NCI-H446 treated with DMSO at 0.1 percent for 48 hours (cell line): ENCODE measurements at places on chromosomes 5 and 9.
A peak's percentile ranks its signal among the peaks of the same experiment; 100 is the strongest.

DNA sequence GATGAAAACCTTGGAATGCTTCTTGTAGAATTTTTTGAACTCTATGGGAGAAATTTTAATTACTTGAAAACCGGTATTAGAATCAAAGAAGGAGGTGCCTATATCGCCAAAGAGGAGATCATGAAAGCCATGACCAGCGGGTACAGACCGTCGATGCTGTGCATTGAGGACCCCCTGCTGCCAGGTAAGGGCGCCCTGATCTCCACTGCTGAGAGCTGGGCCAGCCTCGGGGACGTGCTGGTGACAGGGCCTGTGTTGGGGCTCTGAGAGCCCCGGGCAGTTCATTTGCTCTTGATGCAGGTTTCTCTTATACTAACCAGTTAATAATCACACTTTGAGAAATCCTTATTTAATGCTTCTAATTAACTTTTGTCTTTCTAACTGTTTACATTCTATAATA lies 33.0 kb downstream of the TENT4A start:
- DNase-seq = no peak

DNA sequence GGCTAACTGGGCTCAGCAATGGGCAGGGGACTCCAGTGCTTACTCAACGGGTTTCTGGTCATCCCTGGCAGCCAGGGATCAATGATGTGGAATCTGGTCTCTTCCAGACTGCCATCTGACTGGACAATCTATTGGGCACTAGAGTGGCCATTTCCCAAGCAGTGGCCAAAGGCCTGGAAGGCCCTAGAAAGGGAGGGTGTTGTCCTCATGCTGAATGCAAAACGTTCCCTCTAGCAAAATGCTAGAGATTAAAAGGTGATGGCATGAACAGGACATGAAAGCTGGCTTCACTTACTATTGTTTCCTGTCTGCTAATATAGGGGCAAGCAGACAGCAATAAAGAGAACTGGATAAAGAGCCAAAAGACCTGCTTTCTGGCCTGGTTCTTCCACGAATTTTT lies 254.2 kb upstream of the PANK3 start:
- no peak for DNase-seq

- no peak for DNase-seq
Measured at GRCh38 chr5:17619354-17619753, 9.2 kb downstream of the TAF11L12 start.

- DNase-seq = no peak
Measured at GRCh38 chr5:179268966-179269693, 76.1 kb downstream of the ADAMTS2 start.

DNA sequence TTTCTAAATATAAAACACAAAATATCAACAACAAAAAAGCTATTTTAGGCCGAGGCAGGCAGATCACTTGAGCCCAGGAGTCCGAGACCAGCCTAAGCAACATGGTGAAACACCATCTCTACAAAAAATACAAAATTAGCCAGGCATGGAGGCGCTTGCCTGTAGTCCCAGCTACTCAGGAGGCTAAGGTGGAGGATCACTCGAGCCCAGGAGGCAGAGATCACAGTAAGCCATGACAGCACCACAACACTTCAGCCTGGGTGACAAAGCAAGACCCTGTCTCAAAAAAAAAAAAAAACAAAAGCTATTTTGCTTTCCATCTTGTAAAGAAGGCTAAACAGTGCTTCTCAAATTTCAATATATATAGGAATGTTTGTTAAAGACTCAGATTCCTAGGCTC lies 11.3 kb downstream of the C5orf15 start:
- no peak for DNase-seq

DNA sequence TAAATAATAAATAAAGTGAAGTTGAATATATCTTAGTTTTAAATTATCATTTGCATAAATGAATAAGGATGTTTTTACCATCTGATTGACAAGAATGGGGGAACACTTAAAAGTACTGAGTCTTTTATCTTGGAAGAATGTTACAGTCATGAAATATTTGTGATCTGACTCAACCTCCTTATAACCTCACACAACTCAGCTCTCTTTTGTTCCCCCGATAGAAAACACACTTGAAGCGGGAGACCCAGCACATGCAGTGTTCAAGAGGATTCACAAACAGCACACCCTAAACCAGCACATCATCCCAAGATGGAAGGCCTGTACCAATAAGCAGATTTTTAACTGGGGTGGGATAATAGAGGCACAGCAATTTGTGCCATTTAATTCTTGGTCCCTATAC lies 15.5 kb downstream of the BAAT start:
- DNase-seq = no peak

DNA sequence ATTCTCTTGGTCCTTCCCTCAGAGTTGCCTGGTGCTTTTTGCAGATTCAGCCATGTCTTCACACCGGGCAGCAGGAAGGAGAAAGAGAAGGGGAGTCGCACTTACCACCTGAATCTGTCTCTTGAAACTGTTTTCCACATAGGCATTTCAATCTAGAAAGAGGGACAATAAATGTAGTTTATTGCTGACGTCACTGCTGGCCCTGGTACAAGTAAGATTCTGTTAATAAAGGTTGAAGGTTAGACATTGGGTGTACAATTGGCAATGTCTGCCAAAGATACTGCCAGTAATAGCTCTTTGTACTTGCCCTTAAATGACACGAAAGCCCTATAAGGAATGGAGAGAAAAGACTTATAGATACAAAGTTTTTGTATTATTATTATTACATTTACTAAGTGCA lies 72.8 kb downstream of the MEGF10 start:
- no peak for DNase-seq

- no peak for DNase-seq
Measured at GRCh38 chr5:154334406-154335064, 111.3 kb upstream of the SAP30L start.

DNA sequence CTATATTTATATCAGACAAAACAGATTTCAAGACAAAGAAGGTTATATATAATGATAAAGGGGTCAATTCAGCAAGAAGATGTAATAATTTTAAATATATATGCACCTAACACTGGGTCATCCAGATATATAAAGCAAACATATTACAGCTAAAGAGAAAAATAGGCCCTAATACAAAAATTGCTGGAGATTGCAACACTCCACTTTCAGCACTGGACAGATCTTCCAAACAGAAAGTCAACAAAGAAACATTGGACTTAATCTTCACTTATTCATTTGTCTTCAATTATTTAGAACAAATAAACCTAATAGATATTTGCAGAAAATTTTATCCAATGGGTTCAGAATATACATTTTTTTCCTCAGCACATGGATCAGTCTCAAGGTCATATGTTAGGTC lies 45.8 kb downstream of the MEIKIN start:
- DNase-seq = no peak

DNA sequence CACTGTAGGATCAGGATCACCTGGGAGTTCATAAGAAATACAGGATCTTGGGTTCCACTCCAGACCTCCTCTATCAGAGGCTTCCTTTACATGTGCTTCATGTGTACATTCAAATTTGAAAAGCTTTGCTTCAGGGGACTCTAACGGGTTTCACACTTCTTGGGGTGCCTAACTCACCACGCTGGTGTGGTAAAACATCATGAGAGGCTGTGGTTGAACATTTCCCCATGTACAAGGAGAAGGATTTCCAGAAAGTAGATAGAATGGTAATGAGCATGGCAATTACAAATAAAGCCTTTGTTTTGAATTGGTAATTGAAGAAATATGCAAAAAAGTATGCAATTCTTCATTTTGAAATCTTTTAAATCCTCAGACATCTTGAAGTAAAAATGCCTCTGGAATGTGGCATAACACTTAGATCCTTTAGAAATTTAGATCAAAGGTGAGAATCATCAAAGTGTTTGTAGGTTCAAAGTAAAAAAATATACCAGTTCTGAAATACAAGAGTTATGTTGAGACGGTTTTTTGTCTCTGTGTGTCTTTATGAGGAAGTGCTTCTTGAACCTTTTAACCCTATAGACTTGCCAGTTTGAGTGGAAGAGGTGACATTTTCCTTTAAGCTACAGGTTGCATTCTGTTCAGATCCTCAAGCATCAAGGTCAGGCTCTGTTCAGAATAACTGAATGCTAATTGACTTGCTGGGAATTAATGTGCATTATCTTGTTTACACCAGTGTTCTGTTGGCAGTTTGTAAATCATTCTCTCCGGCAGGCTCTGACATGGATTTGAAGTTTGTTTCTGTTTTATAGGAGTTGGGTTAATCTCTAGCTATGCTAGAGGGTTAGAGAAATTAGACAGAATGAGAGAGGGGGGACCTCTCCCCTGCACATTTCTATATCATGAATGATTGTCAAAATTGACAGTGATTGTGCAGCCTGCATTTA lies 415.3 kb downstream of the MAN2A1 start:
- DNase-seq = no peak

DNA sequence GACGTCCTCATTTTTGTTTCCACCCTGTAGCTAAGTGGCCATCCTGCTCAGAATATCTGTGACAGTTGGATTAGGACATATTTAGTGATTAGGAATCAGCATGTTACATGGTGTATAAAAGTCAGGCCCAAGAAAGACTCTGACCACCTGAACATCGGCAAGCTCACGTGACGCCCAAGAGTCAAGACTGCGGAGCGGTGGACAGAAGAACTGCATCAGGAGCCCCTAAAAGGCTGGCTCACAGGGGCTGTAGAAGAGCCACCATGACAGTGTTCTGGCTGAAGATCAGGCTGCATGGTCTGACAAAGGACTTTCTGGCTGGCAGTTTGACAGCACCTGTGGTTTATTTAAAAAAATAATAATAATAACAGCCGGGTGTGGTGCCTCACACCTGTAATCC lies 185.3 kb downstream of the AUH start:
- DNase-seq = no peak

- no peak for DNase-seq
Measured at GRCh38 chr9:135797507-135798262, 95.7 kb downstream of the KCNT1 start.

DNA sequence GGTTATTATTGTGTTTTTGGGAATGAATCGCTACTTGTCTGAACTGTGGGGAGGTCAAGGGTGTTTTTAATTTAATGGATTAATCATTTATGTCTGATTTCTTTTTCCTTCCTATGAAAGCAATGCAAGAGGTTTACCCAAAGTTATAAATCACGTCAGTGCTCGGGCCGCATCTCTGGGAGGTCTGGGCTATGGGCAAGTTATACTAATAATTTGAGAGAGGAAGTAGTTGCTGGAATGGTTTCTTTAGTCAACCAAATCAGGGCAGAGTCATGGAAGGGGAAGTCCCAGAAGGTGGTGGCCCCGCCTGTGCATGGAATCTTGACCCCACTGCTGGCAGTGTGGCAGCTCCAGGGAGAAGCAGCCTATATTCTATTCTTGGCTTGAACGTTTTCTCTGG lies 180.2 kb downstream of the HSPA4 start:
- DNase-seq = no peak

GRCh38 chr9:132571806-132572600 lies 10.4 kb upstream of the BARHL1 start:
- DNase-seq = no peak

GRCh38 chr5:58149345-58149744 lies 310.5 kb downstream of the PLK2 start:
- no peak for DNase-seq

DNA sequence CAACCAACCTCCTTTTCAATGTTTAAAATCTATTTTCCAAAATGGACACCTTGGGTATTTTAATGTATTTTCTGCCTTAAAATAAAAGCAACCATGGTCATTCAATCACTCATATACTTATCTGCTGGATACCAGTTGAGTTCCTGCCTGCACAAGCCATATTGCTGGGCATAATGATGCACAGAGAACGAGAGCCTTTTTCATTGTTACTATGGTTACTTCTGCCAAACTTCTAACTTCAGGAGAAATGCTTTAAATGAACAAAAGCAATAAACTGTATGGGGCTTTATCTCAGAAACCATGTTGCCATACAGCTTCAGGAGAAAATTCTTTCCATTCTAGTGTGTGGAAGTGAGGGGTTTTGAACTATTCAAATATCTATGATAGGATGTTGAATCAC lies 269.5 kb downstream of the GABRB2 start:
- DNase-seq = no peak

DNA sequence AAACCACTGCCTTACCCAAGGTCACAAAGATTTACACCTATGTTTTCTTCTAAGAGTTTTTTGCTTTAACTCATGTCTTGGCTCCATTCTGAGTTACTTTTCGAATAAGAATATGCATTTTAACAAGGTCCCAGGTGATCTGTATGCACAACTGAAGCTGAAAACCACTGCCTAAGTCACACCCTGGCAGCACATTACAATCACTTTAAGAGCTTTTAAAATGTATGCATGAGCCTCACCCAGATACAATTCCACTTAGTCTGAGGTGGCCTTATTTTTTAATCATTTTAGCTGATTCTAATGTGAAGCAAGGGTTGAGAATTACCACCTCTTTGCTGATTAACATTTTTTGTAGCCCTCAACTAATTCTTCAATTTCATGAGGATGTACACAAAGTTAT lies 29.5 kb downstream of the IDNK start:
- no peak for DNase-seq

DNA sequence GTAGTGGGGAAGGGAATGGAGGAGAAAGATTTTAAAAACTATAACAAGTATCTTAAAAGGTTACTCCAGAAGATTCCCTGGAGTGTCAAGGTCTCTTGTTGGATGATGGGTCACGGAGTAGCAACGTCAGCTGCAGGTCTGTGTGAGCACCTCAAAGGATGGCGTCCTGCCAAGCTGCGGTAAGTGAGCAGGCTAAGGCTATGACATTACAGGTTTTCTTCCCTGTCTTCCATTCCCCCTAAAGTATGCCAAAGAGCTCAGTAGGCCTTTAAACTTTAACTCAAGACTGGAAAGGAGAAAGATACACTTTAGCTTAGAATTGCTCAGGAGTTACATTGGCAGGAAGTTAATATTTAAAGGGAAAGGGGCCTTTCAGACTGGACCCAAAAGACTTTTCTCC lies 17.5 kb downstream of the SPOCK1 start:
- DNase-seq = no peak

GRCh38 chr5:121189342-121190305 lies 662.1 kb upstream of the FTMT start:
- peak; percentile 3 for DNase-seq

DNA sequence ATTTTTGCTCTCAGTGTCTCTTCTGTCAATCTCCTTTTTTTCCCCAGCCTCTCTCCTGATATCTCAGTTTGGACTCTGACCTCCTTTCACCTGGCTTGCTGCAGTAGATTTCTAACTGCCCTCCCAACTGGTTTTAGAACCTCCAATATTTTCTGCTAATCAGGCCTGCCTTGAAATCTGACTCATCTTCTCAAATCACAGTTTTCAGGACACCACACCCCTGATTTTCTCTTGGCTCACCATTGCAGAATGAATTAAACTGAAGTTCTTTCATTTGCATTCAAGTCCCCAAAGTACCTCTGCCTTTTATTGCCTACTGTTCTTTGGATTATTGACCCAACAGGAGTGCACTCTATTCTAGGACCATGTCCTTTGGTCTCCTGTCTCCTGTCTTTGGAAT lies 310.4 kb upstream of the TRPC7 start:
- no peak for DNase-seq
